H9 (cell line): ENCODE measurements at places on chromosomes 12 and 14.

- no peak for DNase-seq
These were observed 65.8 kb upstream of the DACT1 start for GRCh38 chr14:58571769-58572472.

DNA sequence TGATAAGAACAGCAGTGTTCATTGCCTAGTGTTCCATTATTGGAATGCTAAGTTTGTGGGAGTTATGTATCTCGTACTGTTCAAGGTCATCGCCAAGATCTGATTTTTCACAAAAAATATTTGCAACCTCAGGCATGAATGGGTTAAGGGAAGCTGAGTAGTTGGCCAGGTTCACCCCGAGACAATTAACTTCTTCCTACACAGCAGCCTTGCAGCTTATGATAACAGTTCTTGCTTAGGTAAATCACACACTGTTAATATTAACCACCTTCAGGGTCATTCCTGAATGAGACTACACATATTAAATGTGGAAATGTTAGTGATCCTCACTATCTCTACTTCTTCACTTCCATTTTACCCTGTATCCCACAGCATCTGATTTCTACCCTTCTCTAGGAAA lies 18.0 kb downstream of the FKBP11 start:
- DNase-seq: no peak

- DNase-seq: no peak
These were observed 28.2 kb upstream of the KCNA1 start for GRCh38 chr12:4881266-4882064.

- DNase-seq: no peak
These were observed 25.8 kb upstream of the TMCC3 start for GRCh38 chr12:94676031-94676641.

GRCh38 chr12:107488666-107489065 lies 196.9 kb upstream of the PWP1 start:
- no peak for DNase-seq

GRCh38 chr14:53979747-53980642 lies 23.4 kb upstream of the BMP4 start:
- peak; percentile 67 for DNase-seq

GRCh38 chr12:88725592-88726143 lies 145.4 kb upstream of the KITLG start:
- no peak for DNase-seq

DNA sequence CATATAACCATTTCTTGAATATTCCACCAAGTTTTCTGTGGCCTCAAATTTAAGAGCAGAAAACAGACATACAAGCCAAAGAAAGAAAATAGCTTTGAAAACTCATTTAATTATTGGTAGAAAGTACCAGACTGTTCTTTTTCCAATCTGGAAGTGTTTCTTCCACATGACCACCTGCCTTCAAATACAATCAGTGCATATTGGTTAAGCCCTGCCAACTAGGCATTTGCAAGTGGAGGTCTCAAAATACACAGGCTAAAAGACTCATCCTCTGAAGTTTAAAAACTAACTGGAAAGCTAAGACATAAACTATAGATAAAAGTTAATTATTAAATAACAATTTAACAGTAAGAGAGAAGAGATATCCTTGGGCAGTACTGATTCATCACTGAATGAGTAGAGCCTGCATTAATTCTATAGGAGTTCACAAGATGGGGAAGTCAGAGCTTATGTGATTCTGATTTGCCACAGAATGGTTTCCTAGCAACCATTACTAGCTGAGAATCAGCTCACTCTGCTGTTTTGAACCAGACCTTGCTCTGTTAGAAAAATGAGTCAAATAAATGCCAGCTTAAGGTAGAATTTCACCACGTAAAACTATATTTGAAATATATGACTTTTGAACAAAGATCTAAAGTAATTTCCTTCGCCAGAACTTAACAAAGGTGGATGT lies 433.8 kb downstream of the FUT8 start:
- no peak for DNase-seq
